Non-pigmented ciliary epithelial cell (primary cell): ENCODE measurements at places on chromosomes 13 and 19.

DNA sequence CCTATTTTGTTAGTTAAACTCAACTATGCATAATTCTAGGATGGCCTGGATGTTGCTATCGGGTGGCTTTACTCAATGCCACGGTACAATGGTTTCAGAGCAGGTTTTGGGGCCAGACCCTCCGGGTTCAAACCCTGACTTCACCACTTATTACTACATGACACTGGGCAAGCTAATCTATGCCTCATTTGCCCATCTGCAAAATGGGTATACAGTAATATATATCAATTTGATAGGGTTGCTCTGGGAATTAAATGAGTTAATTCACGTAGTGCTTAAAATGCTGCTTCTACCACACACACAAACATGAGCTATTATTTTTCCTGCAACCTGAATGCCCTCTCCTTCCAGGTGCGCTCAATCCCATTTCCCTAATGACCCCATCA lies 839 bp downstream of the ESD start:
- no peak for DNase-seq

GRCh38 chr19:35733180-35734125 lies 8.8 kb downstream of the IGFLR1 start:
- DNase-seq, result no peak

GRCh38 chr19:39247701-39248664 lies 673 bp downstream of the IFNL4 start:
- no peak for DNase-seq

DNA sequence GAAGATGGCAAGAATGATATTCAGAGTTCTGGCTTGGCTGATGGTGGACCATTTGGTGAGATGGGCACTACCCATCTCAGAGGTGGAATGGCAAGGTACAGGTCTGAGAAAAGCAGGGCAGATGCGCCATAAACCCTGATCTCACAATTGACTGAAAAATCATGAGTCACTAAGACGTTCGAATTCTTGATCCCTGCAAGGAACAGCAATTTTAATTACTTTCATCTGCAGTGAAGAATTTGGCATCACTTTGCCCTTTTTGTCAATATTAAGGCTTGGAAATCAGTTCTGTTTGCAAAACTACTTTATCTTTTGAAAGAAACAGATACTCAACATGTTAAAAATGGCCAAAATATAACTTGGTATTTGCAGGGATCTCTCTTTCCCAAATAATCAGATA lies 38.1 kb downstream of the HTR2A start:
- no peak for DNase-seq

- DNase-seq, result no peak
These were observed 573.0 kb upstream of the PCDH9 start for GRCh38 chr13:67803118-67803517.

DNA sequence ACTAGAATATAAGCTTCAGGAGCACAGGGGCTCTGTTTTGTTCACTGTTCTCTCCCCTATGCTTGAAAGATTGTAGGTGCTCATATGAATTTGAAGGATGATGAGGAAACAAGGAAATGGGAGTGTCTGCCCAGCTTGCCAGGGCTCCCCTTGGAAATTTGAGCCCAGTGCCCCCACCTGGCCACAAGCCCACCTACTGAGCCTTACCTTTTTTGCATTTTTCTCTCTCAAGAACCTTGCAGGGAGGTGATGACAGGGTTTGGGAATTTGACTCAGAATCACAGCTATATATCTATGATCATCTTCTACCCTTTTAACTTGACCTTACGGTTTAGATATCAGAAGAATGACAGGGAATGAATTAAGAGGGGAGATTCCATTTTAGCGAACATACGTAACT lies 33.8 kb downstream of the SERP2 start:
- DNase-seq, result no peak

GRCh38 chr13:33937373-33938098 lies 119.6 kb downstream of the RFC3 start:
- DNase-seq, result no peak

- DNase-seq, result no peak
These were observed 1.2 kb downstream of the LSM4 start for GRCh38 chr19:18321734-18322102.

DNA sequence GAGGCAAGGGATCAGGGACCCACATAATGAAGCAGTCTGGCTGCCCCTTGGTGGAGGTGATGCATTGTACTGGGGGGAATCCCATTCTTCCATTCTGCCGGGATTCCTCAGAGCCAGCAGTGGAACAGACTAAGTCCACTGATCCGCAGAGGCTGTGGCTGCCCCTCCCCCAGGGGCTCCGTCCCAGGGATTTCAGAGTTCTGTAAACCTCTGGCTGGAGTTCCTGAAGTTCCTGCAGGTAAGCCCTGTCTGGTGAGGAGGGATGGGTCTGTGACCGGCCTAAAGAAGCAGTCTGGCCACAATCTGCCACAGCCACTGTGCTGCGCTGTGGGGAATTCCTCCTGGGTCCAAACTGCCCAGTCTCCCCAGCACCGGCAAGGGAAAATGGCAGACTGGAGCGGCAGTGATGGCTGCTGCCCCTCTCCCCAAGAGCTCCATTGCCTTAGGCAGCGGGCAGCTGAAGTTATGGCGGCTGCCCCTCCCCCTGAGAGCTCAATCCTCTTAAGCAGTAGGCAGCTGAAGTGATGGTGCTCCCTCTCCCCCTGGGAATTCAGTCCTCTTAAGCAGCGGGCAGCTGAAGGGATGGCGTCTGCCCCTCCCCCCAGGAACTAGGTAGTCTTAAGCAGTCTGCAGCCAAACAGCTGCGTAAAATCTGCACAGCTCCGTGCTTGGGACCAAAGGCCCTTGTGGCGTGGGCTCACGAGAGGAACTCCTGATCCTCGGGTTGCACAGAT lies 155.7 kb downstream of the PCDH17 start:
- no peak for DNase-seq

DNA sequence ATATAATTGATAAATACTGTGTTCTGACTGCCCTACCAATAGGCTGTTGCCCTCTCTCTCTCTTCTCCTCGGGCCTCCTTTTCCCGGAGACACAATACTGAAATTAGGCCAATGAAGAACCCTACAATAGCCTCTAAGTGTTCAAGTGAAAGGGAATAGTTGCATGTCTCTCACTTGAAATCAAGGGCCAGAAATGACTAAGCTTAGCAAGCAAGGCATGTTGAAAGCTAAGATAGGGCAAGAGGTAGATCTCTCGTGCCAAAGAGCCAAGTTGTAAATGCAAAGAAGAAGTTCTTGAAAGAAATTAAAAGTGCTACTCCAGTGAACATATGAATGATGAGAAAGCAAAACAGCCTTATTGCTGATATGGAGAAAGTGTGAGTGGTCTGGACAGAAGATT lies 13.3 kb downstream of the KATNAL1 start:
- no peak for DNase-seq

GRCh38 chr13:57137585-57137984 lies 3.1 kb upstream of the PRR20A start:
- DNase-seq, result no peak

- DNase-seq, result no peak
These were observed 38.8 kb downstream of the RCBTB1 start for GRCh38 chr13:49546561-49546960.

DNA sequence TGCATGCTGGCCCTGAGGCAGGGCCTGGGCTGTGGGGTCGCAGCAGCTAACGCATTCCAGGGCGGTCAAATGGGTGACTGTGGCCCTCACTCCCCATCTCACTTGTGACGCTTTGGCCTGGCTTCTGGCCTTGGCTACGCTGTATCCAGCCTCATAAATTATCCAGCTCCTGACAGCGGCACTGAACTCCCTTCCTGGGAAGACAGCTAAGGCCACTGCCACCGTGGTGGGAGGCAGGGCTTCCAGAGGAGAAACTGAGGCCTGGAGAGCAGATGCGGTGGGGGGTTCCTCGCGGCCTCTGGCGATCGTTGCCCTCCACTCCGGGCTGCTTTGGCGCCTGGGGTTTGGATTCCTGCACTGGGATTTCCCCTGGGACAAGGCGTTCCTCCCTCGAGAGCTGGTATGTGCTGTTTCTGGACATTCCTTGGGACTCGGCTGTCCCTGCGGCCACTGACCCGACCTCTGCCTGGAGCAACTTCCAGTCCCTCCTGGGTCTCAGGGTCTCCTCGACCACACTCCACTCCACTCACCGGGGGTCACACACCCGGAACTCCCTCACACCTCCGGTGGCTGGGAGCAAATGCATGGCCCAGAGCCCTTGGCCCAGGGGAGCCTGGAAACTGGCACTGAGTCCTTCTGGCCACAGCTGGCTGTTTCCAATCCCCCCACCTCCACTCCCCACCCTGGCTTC lies 3.4 kb downstream of the TBXA2R start:
- DNase-seq, result no peak

DNA sequence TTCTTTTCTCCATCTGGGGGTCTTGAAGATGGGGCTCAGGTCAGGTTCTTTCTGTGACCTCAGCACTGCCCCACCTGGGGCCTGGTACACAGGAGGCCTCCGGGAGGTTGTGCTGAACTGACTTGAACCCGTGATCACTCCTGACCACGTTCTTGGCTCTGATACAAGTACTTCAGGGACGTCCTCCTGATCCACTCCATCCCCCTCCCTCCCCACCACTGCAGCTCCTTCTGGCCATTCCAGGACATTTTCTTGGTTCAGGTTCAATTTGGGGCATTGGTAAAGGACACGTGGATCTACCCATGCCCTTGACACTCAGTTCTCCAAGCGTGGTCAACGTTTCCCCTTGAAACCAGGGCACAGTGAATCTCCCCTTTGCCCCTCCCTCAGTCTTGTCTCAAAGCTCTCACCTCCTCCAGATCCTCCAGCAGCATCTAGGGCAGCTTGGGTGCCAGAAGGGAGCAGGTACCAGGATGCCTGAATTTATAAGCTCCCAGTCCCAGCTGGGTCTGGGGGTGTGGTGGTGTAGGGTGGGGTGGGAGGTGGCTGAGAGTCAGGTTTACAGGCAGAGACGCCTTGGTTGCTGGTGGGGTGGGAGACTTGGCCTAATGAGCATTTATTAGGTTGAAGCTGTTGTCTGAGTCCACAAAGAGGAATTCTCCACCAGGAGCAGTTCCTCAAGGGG lies at the start of gene KLK15:
TSS of gene KLK15 (minus strand) at position 458 of the 685 bp plus-strand sequence. CDS start 2,082 bp downstream, outside the sequence.
- DNase-seq, result no peak

DNA sequence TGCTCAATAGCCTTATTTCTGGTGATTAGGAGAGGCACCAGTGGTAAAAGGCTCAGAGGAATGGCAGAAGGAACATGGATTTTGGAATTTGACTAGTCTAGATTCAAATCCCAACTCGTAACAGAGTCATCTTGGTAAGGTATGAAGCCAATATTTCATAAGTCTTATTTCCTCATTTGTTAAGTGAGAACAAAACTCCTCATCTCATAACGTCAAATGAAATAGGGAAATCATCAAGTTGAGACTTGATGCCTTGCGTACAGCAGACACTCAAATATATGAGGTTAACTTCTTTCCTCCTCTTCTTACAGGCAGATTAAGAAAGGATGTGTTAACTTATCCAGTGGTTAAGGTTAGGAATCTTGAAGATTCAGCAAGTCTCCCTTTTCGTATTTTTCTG lies 189.2 kb downstream of the DLEU7 start:
- no peak for DNase-seq

GRCh38 chr13:89324582-89324981 lies 1653.4 kb downstream of the SLITRK5 start:
- no peak for DNase-seq

GRCh38 chr13:99196466-99197116 lies 4.1 kb upstream of the UBAC2 start:
- no peak for DNase-seq
